ENCODE measurements at places on chromosomes 12 and 14.

DNA sequence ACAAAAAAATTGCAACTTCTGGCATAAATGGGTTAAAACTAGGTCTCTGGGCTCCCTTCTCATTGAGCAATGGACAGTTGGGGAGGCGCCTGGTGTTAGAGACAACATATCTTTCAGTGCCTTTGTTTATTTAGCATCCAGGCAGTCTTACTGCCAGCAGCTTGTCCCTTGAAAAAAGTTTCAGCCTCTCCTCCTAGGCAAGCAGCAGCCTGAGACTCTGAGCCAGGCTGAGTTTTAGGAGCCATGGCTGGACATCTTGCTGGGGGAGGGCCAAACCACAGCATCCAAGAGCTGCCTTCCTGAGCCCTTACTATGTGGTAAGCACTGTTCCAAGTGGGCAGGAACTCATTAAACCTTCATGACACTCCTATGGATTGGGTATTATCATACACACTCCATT lies 10.1 kb upstream of the JDP2 start:
- no peak for DNase-seq

DNA sequence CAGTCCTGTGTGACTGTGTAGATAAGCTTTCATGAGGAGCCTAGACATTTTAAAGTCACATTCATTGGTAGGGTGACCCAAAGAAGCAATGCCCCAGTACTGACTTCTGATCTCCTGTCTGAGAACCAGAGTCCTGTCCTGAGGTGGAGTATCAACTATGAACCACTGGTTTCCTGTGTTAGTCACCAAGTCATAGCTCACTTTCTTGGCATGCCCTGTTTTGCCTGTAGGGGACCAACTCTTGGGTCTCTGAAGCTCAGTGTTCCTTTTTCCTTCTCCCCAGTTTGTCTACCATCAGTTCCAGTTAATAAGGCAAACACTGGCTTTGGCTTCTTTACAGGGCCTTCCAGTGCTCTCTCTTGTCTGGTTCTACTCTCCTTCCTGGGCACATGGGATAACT lies 97.4 kb downstream of the C12orf75 start:
- DNase-seq = no peak

- no peak for DNase-seq
These were observed 5.8 kb downstream of the KERA start for GRCh38 chr12:91052026-91052425.

DNA sequence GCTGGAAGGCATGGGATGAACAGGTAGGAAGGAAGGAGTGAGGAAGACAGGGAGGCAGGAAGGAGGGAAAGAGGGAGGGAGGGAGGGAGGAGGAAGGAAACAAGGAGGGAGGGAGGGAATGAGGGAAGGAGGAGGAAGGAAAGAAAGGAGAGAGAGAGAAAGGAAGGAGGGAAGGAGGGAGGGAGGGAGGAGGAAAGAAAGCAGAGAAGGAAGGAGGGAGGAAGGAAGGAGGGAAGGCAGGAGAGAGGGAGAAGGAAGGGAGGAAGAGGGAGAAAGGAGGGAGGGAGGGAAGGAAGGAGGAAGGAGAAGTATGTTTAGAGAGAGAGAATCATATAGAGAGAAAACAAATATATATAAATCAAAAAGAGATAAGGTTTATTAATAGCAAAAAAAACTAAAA lies 175.9 kb upstream of the FOXN3 start:
- no peak for DNase-seq

GRCh38 chr12:53098354-53098981 lies 1.0 kb downstream of the IGFBP6 start:
- DNase-seq = no peak
